Effector memory CD8-positive, alpha-beta T cell (primary cell): ENCODE measurements at places on chromosomes 2 and 18.

- no peak for DNase-seq
These were observed 86.5 kb downstream of the STK39 start for GRCh38 chr2:168160897-168161296.

GRCh38 chr2:161681046-161681445, 56.8 kb downstream of the SLC4A10 start:
- DNase-seq: no peak

- DNase-seq: peak; percentile 11
These were observed 43.1 kb downstream of the KCTD18 start for GRCh38 chr2:200466425-200467418.

DNA sequence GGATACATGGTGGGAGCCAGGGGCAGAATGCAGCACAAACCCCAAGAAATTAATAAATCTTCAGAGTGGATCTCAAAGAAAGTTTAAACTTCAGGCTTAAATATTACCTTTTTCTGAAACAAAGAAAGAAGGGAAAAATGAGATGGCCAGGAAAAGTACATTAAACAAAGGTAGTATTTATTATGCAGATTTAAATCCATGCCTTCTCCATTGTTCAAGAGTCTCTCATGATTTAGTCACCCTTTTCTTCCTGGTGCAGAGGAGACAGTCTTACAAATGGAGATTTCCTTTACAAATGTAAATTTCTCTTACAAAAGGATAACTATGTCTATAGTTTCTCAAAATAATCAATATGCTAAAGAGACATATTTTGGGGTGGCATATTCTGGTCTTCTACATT, 33.4 kb upstream of the PPM1B start:
- DNase-seq: no peak

DNA sequence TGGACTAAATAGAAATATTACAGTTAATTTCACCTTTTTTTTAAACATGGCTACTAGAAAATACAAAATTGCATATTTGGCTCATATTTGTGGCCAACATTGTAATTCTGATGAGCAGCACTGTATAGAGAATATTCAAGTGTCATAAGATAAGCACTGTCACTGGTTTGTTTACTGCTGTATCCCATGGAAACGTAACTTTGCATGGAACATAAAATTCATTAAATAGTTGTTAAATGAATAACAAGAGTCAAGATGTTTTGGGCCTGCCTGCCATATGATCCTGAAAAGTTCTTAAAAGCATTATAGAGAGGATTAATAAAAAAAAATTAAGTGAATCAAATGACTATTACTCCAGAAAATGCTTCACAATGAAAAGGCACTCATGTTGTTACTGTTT, 763.7 kb upstream of the CRIM1 start:
- DNase-seq: no peak

DNA sequence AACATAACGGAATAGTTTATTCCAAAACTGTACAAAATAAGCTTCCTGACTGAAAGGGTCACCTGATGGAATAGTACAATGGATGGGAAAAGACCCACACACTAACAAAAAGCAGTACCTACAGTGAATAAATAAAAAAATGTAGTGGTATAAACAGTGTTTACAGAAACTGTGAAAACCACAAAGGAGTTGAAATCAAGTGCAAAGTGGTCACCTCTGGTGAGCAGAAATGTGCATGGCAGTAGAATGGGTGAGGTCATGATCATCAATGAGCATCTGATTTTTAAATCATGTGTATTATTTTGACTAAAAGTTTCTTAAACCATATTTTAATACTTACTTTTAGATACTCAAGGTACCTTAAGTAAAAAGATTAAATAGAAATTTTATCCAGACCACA, 11.4 kb downstream of the WDSUB1 start:
- no peak for DNase-seq

- no peak for DNase-seq
These were observed 3.4 kb downstream of the CASP8 start for GRCh38 chr2:201263779-201264178.

GRCh38 chr2:10185046-10185445, 62.5 kb downstream of the RRM2 start:
- no peak for DNase-seq

- DNase-seq: no peak
These were observed 4.3 kb upstream of the NAGK start for GRCh38 chr2:71064110-71064611.

- DNase-seq: no peak
These were observed 180.5 kb downstream of the VWC2L start for GRCh38 chr2:214591366-214591765.

- DNase-seq: no peak
These were observed 55.8 kb downstream of the ICA1L start for GRCh38 chr2:202815548-202816360.

- no peak for DNase-seq
These were observed 172.7 kb upstream of the ARL4C start for GRCh38 chr2:234669621-234670020.

GRCh38 chr2:51165534-51166260, 133.8 kb upstream of the NRXN1 start:
- DNase-seq: no peak

DNA sequence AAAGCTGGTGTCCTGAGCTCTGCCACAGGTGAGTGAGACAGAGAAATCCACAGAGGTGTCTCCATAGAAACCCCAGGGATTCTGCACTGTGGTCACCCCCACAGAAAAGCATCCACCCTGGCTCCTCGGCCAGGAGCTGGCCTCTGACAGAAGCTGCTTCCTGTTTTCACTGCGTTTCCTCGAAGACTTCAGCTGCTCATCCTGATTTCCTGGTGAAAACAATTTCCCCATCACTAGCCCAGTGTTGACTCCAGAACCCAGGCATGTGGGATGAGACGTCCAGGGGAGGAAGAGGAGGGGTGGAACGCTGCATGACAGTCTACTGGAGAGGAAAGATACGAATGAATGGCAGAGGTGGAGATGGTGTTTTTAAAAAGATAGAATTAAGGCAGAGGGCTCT, 60.3 kb upstream of the GPR45 start:
- no peak for DNase-seq

DNA sequence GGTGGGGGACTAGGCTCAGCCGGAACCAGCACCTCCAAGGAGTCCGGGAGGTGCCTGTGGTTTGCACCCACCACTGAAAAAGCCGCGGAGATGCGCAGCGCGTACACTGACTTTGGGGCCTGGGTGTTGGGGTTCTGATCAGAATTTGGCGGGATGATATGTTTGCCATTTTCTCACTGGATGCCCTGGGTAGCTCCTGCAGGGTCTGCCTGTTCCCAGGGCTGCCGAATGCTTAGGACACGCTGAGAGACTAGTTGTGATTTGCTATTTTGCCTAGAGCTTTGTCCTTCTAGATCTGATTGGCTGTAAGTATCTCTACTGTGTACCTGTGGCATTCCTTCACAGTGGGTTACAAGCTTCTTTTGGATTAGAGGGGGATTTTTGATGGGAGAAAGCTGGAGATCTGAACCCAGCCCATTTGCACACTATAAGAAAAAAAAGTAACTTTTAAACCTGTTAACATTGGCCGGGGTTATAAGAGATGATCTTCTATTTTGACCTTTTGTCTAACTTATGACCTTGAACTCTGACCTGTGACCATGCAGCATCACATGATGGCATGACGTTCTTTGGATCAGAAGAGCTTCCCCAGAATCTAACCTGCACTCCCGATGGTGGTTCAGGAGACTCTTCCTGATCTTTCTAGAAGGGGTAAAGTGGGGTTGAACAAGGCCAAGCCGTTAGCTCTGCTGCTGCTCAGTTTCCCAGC, 1.6 kb downstream of the KCNE4 start:
- no peak for DNase-seq

GRCh38 chr2:105220604-105221003, 20.9 kb upstream of the GPR45 start:
- no peak for DNase-seq

DNA sequence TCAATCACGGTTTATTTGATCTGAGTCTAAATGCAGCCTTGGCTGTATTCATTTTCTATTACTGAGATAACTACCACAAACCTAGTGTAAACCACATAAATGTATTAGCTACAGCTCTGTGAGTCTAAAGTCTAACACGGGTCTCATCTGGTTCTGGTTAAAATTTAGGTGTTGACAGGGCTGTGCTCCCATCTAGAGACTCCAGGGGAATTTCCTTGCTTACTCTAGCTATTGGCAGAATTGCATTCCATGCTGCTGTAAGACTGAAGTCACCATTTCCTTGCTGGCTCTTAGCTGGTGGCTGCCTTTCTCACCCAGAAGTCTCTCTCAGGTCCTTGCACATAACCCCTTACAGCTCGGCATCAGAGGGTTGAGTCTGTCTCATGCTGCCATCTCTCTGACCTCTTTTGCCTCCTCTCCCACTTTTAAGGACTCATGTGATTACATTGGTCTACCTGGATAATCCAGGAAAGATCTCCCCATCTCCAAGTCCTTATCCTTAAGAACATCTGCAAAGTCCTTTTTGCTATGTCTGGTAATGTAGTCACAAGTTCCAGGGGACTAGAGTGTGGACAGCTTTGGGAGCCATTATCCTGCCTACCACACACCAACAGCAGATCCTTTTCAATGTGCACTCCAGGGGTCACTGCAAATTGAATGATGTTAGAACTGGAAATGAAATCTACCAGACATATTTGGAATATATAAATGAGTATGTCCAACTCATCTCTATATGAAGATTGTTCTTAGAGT, 207.0 kb upstream of the AGAP1 start:
- DNase-seq: no peak

DNA sequence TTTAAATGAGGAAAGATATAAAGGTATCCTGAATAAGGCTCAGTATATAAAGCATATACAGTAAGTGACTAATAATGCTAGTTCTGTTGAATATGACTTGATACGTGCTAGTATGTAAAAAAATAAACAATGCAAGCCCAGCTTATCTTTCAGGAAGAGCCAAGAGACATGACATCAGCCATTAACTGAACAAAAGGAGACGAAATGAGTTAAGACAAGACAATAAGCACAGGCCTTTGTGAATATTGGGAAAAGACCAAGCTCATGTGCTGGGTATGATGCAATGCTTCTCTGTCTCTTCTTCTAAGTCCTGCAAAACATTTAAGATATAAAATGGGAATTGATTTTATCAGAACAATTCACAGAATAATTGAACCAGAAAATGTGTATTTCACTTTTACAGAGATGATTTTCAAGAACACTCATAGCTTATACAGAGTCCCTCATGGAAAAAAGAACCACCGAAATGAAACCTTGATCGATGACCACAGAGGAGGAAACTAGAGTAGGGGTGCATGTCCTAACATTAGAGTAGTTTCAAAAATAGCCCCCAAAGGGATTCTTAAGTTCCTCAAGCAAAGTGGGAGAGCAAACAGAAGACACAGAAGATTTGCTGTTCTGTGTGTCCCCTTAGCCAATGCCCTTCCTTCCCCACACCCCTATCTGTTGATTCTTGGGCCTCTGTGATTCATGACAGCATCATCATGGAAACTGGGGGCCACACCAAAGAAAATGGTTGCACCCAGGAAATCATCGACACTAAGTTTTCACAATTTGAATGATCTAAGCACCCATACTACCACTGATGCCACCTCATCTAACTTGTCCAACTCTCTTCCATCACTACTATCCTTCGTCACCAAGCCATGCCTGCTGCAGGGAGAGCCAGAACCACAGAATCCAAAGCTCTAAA, 68.0 kb upstream of the CRIM1 start:
- no peak for DNase-seq

GRCh38 chr2:150134223-150134857, 353.1 kb downstream of the RND3 start:
- no peak for DNase-seq

- DNase-seq: no peak
These were observed 31.5 kb downstream of the B4GALT6 start for GRCh38 chr18:31652877-31653276.

DNA sequence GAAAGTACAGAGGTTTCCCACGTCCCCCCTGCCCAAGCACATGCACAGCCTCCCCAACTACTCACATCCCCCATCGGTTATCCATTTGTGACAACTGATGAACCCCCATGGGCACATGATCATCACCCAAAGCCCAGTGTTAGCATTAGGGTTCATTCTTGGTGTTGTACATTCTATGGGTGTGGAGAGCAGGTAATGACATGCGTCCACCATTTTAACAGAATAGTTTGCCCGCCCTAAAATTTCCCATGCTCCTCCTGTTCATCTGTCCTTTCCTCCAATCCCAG, 74.3 kb downstream of the LONRF2 start:
- no peak for DNase-seq

DNA sequence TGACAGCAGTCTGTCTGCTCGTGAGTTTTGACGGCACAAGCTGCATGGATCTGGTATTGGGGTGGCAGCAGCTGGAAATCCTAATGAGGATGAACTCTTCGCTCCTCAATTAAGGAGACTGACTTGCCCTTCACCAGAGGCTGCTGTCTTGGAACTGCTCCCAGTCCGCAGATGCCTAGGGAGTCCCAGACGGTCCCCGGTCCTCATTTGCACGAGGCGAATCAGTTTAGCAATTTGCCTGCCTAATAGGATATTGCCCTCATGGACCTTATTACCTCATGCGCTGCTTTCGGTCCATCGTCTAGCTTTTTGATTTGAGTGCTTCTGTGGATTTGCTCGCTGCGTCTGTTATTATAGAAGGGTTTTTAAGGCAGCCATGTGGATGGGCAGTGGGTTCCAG, 40.6 kb downstream of the ASAP2 start:
- DNase-seq: no peak

- no peak for DNase-seq
These were observed 75.7 kb upstream of the RAB6C start for GRCh38 chr2:129903586-129904425.

DNA sequence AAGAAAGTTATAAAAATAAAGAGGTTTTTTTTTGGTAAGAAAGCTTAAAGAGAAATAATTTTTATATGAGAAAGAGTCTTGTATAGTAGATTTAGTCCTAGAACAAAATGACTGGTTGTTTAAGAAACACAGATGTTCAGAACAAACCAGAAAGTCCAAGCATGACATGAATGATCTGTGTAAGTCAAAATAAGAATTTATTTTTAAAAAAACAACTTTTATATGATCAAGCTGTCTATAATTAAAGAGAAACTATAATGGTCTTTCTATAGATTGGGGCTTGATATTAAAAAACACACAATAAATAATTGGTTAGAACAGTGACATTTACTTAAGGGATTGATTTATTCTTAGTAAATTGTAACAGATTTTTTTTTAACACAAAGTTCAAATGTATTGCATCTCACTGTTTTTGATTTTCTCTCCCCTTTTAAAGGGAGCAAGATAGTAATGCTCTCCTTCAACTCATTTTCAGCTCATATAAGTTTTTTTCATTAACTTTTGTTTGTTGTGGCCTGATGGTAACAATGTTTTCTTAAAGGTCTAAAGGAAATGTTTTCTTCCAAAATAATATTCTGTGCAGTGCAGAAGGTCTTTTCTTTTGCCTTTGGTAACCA, 1256.8 kb downstream of the LRP1B start:
- DNase-seq: no peak

GRCh38 chr2:1754461-1755170, 10.3 kb upstream of the PXDN start:
- DNase-seq: no peak

DNA sequence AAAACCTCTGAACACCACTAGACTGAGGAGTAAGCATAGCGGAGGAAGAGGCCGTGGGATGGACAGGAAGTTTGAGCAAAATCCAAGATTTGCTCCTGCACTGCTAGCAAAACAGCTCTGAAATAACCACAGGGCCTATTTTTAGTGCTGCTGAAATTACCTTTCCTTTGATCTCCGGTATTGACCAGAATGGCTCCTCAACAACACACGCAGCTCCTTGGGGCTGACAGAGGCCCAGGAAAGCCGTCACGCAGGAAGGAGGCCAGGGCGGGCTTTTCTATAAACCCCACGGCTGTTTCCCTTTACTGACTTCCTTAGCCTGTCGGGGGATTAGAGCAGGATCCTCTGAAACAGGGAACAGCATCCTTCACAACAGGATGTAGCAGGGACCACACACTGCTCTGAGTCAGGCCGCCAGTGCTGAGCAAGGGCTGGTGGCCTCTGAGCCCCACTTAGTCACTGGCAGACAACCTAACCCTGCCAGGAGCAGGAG, 80.8 kb upstream of the LCLAT1 start:
- no peak for DNase-seq
